ENCODE measurements at places on chromosomes 5 and 9.

GRCh38 chr9:110971234-110971633 is 67.0 kb downstream of the LPAR1 start:
- no peaks in the 10 kb centered on the region for H3K4me1 ChIP-seq
- no peak overlapping the region for H3K27ac ChIP-seq
- no peak overlapping the region for H3K4me3 ChIP-seq
- H3K27me3 ChIP-seq = no peaks in the 10 kb centered on the region
- H3K36me3 ChIP-seq = no peaks in the 10 kb centered on the region

- H3K4me3 ChIP-seq = no peak overlapping the region
- H3K36me3 ChIP-seq = no peaks in the 10 kb centered on the region
- no peak overlapping the region for H3K27ac ChIP-seq
- H3K27me3 ChIP-seq = no peaks in the 10 kb centered on the region
- no peaks in the 10 kb centered on the region for H3K4me1 ChIP-seq
Measured at GRCh38 chr5:40599676-40600075, 80.0 kb upstream of the PTGER4 start.

DNA sequence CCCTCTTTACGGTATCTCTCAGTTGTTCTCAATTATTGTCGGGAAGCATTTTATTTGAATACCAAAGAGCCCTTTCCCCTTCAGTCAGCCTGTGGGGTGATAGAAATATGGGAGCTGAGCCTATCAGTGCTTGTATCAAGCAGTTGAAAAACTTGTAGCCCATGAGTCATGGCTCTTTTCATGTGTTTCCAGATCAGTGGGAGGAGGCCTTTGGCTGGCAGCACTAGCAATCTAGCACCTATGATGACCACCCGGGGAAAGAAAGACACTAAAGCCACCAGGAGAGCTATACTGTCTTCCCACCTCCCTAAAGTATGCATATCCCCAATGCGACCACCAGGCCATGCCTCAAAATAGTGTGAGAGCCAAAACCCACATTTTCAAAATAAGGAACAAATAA is 696.9 kb upstream of the C9orf72 start:
- no peak overlapping the region for H3K4me3 ChIP-seq
- H3K36me3 ChIP-seq = no peaks in the 10 kb centered on the region
- no peak for DNase-seq
- H3K27me3 ChIP-seq = no peaks in the 10 kb centered on the region
- H3K4me1 ChIP-seq = no peaks in the 10 kb centered on the region

GRCh38 chr5:82164977-82165713 is 113.0 kb downstream of the RPS23 start:
- DNase-seq = no peak
- H3K4me3 ChIP-seq = no peak overlapping the region
- H3K36me3 ChIP-seq = no peaks in the 10 kb centered on the region
- no peaks in the 10 kb centered on the region for H3K4me1 ChIP-seq

DNA sequence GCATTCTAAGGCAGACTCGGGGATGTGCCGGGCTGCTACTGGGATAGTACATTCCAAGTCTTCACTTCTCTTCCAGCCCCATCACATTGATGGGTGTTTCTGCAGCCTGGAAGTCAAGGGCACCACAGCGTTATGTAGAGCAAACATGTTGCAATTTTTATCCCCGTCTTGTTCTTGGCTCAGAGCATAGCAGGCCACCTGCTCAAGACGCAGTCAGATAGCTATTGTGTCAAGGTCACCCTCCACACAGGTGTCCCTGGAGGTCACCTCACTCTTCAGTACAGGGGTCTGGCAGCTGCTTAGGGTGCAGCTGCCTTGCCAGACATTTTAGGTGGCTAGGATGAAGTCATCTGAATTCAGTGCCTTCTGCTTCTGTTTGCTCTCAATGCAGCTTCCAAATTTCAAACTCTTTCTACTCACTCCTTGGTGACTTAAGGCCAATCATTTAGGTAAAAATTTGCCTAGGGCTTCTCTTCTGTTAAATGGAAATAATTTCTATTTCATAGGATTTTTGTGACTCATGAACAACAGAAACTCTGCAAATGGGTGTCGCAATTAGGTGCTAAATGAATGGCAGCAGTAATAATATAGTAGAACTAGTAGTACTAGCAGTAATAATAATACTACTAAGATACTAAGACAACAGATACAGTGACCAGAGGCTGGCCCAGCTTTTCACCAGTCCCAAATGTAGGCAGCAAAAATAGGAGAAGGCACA is 24.3 kb downstream of the KCNV2 start:
- H3K4me1 ChIP-seq = no peaks in the 10 kb centered on the region
- no peaks in the 10 kb centered on the region for H3K27me3 ChIP-seq
- no peak for DNase-seq
- no peak overlapping the region for H3K4me3 ChIP-seq
- H3K36me3 ChIP-seq = no peaks in the 10 kb centered on the region
- no peak overlapping the region for H3K27ac ChIP-seq

DNA sequence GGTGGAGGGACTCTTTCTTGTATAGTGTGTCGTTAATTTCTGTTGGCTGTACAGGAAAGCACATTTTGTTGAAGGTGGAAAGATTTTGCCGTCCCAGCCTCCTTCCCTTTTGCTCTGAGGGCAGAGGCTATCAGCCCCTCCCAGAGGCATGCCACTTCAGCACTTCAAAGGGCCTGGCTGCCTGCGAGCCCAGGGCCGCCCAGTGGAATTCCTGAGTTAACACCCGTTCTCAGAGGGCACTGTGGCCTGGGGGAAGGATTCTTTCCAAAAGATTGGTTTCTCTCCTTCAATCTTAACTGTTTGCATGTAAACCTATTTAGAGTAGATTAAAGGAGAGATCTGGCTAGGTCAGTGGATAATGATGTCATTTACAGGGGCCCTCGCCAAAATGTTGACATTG is 238.6 kb downstream of the FANCC start:
- H3K4me1 ChIP-seq = peaks cover 3% of the 10 kb centered on the region
- 0 out of 2 replicates have a peak, but pooled peaks cover 5% of the 10 kb centered on the region for H3K36me3 ChIP-seq
- no peak overlapping the region for H3K4me3 ChIP-seq
- DNase-seq = no peak
- no peaks in the 10 kb centered on the region for H3K27me3 ChIP-seq

- no peaks in the 10 kb centered on the region for H3K27me3 ChIP-seq
- peaks cover 2% of the 10 kb centered on the region for H3K36me3 ChIP-seq
- no peak overlapping the region for H3K4me3 ChIP-seq
- DNase-seq = no peak
- peaks cover 6% of the 10 kb centered on the region for H3K4me1 ChIP-seq
Measured at GRCh38 chr9:124122813-124123462, 111.4 kb downstream of the LHX2 start.

Measured in iPS DF 6.9 (cell line).